ENCODE measurements at places on chromosomes 11 and 22.
A peak's percentile ranks its signal among the peaks of the same experiment; 100 is the strongest.

DNA sequence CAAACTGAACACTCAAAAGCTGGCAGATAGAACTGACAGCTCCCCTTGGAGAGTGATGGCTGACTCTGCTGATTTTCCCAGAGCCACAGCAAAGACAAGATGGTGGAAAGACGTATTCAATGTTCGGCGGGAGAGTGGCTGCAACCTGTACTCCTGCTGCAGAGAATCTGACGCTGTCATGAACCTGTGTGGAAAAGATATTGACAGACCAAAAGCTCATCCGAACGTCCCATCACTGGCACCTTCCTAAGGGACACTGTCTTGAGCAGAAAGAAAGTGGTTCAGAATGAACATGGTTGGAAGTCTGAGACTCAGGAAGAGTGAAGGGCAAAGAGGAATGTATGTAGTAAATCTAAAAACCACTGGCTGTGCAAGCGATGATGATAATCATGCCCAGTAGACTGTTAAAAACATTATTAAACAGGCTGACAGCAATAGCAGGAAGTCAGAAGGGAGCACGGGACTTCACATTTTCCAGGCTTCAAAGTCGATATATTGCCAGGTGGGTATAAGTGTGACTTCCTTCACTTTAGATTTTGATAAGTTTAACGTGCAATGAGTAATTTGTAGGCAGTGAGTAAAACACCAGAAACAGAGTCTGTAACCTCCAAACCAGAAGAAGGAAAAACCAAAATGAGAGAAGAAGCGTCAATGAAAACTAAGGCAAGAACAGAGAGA, 6.2 kb upstream of the IL17REL start:
- DNase-seq: no peak

DNA sequence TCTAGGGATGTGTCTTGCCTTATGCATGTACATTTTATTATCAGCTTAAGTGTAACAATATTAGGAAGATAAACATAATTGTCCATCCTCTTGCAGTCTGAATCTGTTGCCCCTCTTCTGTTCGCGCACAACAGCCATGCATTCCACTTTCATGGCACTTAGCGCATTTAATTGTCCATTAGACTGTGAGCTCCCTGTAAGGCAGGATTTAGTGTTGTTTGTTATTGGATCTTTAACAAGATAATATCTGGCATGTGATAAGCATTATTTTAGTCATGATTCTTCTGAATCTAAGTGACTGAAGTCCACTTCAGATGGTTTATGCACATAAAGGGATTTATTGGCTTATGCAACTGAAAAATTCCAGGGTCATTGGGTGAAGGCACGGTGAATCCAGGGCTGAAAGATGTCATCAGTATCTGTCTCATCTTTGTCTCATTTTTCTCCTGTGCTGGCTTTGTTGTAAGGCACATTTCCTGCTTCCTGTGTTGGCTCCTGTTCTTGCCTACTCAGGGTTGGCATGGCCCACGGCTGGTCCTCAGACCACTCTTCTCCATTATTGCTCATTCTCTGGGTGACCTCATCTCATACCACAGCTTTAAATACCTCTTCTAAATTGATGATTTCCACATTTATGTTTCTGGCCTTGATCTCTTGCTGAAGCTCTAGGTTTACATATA, 37.6 kb downstream of the ATXN10 start:
- peak; percentile 72 for DNase-seq

DNA sequence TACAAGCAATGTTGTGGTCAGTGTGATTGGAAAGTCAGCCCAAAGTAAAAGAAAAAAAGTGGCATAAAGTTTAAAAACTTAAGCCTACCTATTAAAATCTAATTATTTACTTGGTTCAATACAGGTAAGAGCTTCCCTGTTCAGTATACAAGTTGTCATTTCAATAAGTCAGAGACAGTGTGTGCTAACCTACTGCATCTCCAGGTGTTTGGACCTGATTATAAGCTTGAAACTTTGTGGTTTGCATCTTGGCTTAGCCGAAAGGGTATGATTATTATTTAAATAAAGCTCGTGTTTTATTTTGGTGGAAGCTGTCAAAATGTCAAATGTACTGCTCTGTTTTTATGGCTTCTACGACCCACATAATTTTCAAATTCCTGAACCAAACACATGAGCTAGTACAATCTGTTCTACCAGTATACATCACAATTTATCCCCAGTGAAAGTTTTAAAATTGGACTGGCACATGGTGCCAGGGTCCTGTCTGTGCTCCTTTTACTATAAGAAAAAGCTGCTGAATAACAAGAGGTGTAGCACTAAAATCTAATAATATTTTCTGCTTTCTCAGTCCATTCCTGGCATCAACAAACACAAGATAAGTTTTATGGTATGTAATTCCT, 103.9 kb upstream of the ANO3 start:
- DNase-seq: no peak

GRCh38 chr22:43334378-43334777, 8.8 kb downstream of the SCUBE1 start:
- DNase-seq: no peak

- DNase-seq: no peak
Measured at GRCh38 chr11:26700574-26701235, 21.2 kb downstream of the SLC5A12 start.

GRCh38 chr22:48185071-48186055, 1422.9 kb downstream of the TBC1D22A start:
- no peak for DNase-seq

DNA sequence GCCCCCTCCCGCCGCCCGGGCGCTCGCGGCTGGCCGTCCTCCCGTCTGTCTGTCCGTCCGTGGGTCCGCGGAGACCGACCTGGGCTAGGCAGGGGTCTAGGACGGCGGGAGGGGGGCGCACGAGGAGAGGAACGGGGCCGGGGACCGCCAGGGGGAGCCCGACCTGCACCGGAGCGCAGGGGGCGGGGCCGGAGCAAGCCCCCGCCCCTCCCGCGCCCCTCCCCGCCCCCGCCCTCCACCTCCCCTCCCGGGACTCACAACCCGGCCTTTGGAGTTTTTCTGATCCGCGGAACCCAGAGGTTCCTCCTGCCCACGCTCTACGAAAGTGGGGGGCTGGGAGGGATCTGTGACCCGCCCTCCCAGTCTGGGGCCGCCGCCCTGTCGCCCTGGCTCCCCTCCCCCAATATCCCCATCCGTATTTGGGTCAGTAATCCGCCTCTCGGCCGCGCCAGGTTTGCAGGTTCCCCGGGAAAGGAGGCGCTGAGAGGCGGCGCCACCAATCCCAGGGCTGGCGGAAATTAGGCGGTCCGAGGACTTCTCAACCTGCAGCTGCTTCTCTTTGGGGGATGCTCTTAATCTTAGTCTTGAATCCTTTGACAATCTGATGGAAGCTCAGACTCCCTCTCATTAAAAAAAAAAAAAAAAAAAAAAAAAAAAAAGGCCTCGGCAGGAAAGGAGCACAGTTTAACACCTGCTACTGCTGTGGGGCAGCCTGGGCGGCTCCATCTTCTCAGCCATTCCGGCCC, 925 bp upstream of the KCNJ11 start:
- DNase-seq: peak; percentile 90

- no peak for DNase-seq
Measured at GRCh38 chr11:71304491-71304890, 52.1 kb upstream of the SHANK2 start.

DNA sequence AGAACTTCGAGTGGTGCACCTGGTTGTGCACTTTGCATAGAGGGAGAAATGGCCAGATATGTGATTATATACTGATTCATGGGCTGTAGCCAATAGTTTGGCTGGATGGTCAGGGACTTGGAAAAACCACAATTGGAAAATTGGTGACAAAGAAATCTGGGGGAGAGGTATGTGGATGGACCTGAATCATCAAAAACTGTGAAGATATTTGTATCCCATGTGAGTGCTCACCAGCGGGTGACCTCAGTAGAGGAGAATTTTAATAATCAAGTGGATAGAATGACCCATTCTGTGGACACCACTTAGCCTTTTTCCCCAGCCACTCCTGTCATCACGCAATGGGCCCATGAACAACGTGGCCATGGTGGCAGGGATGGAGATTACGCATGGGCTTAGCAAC, 48.0 kb upstream of the NARS2 start:
- no peak for DNase-seq

- DNase-seq: peak; percentile 56
Measured at GRCh38 chr11:34234086-34234740, 123.6 kb downstream of the ABTB2 start.

DNA sequence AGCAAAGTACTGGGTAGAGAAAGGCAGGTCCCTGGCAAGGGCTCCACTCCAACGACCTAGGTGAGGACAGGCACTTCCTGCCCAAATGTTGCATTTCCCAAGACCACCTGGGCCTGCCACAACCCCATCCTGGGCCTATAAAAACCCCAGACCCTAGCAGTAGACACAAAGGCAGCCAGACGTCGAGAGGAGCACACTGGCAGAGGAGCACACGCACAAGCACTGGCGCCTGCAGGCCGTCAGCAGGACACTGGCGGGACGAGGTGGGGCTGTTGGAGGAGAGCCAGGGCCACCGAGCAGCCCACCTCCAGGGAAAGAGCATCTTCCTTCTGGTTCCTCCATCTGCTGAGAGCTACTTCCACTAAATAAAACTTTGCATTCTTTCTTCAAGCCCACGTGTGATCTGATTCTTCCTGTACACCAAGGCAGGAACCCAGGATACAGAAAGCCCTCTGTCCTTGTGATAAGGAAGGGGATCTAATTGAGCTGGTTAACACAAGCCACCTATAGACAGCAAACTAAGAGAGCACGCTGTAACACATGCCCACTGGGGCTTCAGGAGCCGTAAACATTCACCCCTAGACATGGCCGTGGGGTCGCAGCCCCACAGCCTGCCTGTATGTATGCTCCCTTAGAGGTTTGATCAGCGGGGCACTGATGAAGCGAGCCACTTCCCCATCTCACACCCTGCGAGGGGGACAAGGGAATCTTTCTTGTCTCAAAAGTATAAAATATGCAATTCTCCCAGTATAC, 89.7 kb upstream of the MTMR2 start:
- no peak for DNase-seq

GRCh38 chr22:30721741-30722140, 27.1 kb downstream of the OSBP2 start:
- DNase-seq: no peak

- no peak for DNase-seq
Measured at GRCh38 chr11:18063125-18063524, 17.1 kb upstream of the TPH1 start.

- no peak for DNase-seq
Measured at GRCh38 chr22:21980547-21980946, 2.0 kb downstream of the TOP3B start.
